ENCODE measurements at places on chromosomes 6 and 20.
A peak's percentile ranks its signal among the peaks of the same experiment; 100 is the strongest.

DNA sequence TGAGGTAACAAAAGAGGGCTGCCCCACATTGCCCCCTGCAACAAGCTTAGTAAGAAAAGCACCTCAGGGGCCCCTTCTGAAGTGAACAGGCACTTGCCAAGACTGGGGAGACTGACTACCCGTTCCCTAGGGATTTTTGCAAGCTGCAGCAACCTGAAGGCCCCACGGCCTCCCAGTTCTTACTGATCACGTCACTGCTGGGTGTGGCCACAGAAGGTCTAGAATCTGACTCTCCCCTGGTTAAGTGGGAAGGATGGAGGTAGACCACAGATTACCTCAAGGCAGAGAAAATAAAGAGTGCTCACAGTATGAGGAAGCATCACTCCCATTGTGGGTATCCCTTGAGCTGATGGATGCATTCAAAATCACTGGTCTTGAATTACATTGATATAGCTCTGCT, 201.5 kb upstream of the KCNQ5 start:
- no peak for DNase-seq

DNA sequence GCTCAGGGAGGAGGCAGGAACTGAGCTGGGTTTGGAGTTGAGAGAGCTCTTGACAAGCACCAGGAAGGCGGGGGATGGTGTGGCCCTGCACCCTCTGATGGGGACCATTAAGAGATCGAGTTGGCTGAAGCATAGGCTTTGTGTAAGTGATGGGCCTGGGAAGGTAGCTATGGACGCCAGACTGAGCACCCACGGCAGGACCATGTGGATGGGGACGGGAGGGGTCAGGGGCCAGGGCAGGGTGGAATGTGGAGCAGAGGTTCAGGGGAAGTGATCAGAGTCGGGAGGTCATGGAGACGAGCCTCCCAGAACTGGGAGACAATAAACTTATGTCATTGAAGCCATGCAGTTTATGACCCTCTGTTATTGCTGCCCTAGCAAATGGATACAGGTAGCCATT, 81.7 kb downstream of the PLG start:
- DNase-seq, result no peak

- DNase-seq, result no peak
Measured at GRCh38 chr6:122049341-122049740, 350.1 kb upstream of the HSF2 start.

DNA sequence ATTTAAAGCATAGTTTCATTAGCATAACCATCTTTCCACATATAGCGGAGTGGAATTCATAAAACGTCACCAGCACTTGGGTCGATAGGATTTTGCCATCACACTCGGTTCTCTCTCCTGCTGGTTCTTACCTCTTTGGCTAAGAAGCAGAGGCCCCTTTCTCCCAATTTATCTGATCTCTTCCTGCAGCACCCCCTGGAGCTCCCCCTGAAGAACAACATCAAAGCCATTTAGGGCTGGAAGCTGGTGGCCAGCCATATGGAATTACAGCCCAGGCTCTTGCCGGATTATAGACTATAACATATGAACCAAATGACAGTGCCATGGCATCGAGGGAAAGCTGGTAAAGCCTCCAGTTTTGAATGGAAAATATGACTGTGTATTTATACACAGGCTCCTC, 6.4 kb upstream of the KIF6 start:
- DNase-seq, result no peak

DNA sequence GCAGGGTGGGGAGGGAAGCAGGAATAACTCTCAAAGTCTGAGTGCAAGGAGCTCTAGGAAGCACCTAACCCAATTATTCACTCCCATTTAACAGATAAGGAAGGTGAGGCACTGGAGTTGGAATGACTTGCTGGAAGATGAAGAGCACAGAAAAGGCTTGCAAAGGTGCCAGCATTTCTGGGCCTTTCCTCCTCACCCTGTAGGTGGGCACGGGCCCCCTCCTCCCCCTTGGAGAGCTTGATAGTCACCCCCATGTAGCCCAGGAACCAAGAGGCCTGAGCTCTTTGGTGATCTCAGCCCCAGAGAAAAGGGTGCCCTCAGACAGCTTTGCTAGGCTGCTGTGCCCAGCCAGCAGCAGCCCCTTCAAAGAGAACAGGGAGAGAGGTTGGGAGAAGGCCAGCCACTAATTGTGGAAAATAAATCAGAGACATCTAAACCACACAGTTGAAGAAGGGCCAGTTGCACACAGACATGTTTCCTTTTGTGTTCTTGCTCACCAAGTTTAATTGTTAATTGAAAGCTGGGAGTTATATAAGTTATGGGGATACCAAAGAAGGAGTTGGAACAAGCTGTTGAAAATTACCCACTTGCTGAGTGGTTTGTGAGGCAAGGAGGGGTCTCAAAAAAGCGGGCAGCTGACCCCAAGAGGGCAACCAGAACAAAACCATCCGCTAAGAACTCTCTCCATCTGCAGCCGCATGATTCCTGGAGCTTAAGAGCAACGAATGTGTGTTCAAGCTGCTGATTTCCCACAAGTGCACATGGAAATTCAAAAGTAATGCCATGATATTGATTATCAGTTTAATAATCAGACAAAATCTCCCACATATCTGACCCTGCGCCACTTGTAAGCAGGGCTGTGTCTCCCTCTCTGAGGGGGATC, 77.0 kb downstream of the MRPL14 start:
- DNase-seq, result no peak

DNA sequence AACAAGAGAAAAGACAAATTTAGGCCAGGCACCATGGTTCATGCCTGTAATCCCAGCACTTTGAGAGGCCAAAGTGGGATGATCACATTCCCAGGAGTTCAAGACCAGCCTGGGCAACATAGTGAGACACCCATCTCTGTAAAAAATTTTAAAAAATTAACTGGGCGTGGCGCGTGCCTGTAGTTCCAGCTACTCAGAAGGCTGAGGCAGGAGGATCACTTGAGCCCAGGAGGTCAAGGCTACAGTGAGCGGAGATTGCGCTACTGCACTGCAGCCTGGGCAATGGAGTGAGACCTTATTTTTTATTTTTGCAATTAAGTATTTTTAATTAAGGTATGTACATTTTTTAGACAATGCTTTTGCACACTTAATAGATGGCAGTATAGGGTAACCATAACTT, 3.3 kb downstream of the MTHFD1L start:
- DNase-seq, result no peak

DNA sequence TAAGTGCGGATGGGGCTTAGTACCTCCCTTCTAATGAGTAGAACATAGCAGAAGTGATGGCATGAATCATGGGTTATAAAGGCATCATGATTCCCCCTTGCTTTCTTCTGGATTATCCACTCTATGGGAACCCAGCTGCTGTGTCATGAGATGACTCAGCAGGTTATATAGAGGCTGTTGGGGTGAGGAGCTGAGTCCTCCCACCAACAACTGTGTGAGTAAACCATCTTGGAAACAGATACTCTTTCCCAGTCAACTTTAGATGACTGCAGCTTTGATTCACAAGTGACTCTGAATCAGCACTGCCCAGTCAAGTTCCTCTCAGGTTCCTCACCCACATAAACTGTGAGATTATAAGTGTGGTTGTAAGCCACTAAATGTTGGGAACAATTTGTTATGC, 46.3 kb downstream of the FAM83B start:
- DNase-seq, result no peak

DNA sequence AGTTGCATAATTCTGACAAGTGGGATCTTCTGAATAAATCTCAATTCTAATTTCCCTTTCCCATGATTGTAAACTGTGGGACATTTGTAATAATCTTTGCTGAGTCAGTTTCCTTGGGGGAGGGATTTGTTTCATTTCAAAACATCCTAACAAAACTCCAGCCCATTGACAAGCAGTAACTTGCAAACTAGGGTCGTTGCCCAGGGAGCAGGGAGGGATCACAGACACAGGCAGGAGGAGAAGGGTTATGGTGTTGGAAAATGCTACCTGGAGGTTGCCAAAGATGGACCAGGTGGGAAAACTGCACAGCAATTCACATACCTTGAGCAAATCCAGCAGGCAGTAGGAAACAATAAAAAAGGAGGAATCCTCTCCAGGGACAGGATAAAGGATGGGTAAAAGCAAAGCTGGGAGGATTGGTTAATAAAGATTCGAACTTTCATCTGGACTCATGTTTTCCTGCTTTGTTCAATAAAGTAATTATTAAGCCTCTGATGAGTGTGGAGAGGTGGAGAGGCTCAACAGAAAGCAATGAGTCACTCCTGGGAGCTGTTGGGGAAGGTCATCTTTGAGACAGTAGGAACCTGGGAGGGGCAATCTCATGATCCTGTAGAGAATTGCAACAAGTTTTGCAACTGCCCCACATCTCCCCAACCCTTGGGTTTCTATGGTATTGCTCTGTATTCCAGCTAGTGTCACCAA, 87.3 kb upstream of the AKIRIN2 start:
- no peak for DNase-seq

DNA sequence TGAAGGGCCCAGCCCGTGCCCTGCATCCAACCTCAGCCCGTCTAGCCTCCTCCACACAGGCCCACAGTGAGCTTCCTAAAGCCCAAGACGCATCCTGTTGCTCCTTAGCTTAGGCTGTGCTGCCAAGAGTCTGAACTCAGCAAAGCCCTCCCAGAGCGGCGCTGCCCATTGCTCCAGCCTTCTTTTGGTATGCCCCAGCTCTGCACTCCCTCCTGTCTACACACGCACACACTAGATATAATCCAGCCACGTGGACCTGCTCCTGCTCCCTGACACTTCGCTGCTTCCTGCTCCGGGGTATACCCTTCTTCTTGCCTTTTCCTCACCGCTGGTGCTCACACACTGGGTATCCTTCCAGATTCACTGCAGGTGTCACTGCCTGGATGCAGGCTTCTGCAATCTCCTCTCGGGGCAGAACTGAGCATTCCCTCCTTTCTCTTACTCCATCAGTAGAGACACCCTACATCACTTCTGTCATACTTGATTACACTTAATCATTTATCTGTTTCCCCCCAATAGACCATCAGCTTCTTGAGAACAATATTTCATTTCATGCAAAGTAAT, 23.8 kb downstream of the GABRR2 start:
- DNase-seq, result no peak

DNA sequence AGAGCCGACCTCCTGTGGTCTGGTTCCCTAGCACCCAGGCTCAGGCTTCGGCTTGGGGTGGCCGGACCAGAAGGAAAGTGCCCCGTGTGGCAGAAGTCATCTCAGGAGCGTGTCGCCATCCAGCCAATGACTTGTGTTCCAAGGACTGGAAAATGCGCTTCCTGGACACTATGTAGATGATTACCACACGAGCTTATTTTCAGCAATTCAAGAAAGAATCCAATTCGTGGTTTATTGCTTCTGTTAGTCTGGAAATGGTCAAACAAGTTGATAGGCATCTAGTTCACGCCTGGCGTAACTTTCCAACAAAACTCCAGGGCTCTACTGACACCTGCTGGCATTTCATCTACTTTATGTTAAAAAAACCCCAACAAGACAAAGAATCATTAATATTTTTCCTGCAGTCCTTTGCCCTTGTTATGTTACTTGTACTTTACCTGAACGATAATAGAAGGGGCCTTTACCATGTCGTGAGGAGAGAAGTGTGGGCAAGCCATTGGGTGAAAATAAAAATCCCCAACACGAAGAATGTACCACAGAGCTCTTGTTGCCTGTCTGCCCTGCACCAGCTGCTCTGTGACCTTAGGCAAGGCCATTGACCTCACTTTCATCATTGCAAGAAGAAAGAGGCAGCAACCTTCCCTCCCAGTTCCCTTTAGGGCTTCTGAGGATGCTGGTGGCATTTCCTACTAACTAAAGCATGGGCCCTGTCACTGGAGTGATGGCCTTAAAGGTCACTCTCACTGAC, 154.7 kb upstream of the LAMP5 start:
- peak; percentile 28 for DNase-seq

GRCh38 chr6:149586149-149586548, 20.0 kb downstream of the GINM1 start:
- no peak for DNase-seq

DNA sequence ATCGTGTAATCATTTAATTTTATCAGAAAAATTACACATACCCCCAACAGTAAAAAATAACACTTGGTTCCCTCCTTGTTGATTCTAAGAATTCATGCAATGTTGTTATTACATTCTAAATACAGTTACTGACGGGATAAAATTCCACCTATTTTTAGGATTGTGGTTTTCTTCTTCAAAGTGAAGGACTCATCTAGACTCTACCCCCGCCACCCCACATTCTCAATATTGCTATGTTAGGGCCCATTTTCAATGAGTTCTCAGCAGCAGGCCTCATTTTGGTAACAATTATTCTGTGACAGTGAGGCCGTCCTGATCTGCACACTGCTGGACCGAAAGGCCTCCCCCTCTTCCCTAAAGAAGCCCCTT, 43.5 kb downstream of the PREX1 start:
- no peak for DNase-seq

GRCh38 chr6:34441526-34441925, 15.7 kb upstream of the RPS10 start:
- no peak for DNase-seq

DNA sequence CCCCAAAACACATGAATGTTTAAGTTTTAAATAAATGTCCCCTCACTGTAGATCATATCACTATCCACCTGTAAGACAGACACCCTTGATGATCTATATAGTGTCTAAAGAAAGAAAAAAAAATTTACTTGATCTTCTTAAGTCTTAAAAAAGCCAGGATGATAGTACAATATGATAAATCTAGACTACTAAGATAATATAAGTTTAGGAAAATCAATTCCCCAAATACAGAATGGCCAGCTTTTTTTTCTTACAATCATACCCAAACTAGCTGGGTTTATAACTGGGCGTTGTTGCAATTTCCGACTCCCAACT, 14.4 kb downstream of the ZNF217 start:
- DNase-seq, result no peak

- DNase-seq, result no peak
Measured at GRCh38 chr6:42104095-42104803, 38.2 kb downstream of the C6orf132 start.

DNA sequence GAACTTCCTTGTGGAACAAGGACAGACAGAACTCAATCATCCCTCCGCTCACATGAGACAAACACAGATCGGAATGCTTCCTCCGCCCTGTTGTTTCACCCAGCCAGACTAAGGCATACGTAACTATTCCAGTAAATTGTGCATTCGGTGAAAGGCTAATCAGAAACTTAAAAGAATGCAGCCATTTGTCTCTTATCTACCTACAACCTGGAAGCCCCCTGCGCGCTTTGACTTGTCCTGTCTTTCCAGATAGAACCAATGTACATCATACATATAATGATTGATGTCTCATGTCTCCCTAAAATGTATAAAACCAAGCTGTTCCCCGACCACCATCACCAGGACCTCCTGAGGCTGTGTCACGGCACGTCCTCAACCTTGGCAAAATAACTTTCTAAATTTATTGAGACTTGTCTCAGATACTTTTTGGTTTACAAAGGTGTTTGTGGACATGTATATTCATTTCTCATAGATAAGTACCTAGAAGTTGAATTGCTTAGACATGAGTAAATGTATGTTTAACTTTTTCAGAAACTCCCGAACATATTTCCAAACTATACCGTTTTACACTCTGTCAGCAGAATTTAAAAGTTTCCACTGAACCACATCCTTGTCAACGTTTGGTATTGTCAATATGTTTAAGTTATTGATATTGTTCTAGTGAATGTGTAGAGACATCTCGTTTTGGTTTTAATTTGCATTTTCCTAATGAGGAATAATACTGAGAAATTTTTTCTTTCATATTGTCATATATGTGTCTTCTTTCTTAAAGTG, 197.6 kb upstream of the THBS2 start:
- no peak for DNase-seq
